ENCODE measurements at places on chromosomes 1 and 21.

- peak; percentile 48 for DNase-seq
These were observed 552 bp upstream of the ZNF496 start for GRCh38 chr1:247332215-247332622.

- DNase-seq = peak; percentile 28
These were observed 2.1 kb upstream of the SELENON start for GRCh38 chr1:25797939-25798338.

- peak; percentile 65 for DNase-seq
These were observed 19.4 kb downstream of the PLEKHO1 start for GRCh38 chr1:150168960-150169601.

DNA sequence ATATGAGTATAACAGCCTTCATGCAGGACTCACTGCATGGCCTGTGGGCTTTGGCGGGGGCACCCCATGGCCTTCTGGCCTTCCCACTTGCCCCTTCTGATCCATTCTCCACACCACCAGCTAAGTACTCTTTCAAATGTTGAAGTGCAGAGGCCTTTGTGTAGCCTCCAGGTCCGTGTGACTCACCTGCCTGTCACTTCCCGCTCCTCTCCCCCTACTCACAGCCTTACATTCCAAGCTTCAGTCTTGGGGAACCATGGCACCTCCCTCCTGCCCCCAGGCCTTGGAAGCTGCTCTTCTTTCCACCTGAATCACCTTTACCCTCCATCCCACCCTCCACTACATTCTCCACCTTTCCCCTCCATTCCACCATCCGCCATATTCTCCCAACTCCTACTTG is 69.6 kb downstream of the PGM1 start:
- DNase-seq = no peak

- peak; percentile 84 for DNase-seq
These were observed 65.4 kb upstream of the IPO9 start for GRCh38 chr1:201763455-201764140.

DNA sequence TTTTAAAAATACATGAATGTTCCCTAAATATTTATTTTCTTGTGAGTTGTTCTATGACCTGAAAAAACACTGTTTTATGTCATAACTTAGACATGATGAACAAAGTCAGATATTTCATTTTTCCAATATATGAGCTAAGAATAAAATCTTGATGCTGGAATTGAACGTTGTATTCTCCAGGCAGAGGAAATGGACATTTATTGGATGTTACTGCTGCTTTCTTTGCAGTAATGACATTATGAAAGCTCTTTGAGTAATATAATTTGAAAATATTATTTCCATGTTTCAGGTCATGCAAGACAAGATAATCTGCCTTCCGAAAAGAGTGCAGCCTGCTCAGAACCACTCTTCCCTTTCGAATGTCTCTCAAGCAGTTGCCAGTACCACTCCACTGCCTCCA is 79.5 kb downstream of the LRRC8C start:
- no peak for DNase-seq

- no peak for DNase-seq
These were observed 14.0 kb upstream of the TBX19 start for GRCh38 chr1:168266644-168267186.

DNA sequence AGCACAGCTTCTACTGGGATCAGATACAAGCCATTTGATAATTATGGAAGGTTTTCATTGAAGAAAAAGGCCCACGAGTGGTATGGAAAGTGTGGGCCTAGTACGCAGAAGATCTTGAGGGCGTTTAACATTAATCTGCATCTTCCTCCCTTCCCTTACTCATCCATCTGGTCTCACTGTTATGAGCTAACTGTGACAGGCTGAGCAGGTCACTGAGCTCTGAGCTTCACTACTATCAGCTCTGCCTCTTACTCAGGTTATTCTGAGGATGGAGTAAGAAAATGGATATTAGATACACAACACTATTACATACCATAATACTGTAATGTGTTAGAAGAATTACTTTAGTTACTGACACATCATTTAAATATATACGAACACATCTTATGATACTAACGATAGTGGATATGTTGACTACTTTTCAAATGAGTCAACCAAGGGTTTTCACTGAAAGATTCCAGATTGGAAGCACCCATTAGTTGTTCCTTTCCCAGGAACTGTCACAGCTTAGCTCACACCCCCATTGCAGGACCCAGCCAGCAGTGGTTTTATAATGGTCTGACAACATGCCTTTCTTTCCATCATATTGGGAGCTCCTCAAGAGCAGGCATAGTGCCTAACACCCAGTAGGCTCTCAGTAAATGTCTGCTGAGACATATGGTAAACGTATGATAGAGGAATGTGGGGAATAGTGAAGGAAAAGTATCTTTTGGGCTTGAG is 97.8 kb upstream of the C8B start:
- peak; percentile 29 for DNase-seq

GRCh38 chr1:14181191-14181795 is 417.2 kb upstream of the KAZN start:
- DNase-seq = no peak

GRCh38 chr21:42232176-42232825 is 13.4 kb downstream of the ABCG1 start:
- DNase-seq = no peak

DNA sequence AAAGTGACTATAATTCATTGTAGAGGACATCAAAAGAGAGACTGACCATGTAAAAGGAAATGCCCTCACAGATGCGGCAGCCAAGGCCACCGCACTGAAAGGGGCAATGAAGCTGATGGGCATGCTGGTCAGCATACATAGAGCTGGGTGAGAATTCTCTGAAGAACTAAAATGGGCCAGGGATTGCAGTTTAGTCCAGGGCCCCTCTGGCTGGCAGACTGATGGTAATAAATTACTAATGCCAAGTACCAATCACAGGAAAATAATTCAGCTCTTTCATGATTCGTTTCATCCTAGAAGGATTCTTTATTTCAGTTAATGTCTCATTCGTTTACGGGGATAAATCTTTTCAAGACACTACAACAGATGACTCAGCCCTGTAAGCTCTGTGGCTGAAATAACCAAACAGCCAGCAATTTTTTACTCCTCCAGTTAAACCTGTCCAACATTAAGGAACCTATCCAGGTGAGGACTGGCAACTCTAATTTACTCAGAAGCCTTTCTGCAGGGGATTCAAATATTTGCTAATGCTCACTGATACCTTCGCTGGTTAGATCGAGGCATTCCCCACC is 56.9 kb upstream of the MAP1LC3C start:
- DNase-seq = no peak

DNA sequence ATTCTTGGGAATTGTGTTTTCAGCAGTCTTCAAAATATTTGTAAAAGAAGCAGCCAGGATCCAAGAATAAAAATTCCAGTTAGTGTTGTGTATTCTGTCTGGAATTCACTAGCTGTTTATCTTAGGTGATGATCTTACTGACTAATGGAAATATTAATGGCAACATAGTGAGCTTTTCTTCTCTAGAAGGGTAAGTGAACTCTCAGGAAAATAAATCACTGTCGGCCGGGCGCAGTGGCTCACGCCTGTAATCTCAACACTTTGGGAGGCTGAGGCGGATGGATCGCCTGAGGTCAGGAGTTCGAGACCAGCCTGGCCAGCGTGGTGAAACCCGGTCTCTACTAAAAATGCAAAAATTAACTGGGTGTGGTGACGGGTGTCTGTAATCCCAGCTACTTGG is 87.4 kb upstream of the KIF1B start:
- peak; percentile 72 for DNase-seq

- peak; percentile 61 for DNase-seq
These were observed at the start of gene RHOU for GRCh38 chr1:228734881-228735801. Gene RHOU, plus strand, starts transcription at chr1:228735479. Its CDS starts 264 bp downstream, at chr1:228735743.

DNA sequence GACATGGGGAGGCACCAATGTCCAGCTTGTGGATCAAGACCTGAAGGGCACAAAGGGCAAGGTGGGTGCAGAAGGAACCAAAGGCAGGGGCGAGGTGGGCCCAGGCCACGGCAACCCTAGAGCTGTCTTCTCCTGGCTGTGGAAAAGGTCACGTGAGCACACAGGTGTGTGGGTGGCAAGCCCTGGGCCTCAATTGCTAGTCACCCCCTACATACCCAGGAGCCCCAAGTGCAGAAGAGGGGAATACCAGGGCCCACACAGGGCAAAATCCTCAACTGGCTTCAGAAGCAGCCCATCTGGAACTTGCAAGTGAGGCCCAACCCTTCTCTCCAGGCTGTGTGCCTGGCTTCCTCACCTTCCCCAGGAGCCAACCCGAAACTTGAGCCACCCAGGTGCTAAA is 25.6 kb downstream of the ZBTB17 start:
- DNase-seq = no peak

- peak; percentile 86 for DNase-seq
These were observed 36.1 kb downstream of the PEX14 start for GRCh38 chr1:10510520-10511493.

DNA sequence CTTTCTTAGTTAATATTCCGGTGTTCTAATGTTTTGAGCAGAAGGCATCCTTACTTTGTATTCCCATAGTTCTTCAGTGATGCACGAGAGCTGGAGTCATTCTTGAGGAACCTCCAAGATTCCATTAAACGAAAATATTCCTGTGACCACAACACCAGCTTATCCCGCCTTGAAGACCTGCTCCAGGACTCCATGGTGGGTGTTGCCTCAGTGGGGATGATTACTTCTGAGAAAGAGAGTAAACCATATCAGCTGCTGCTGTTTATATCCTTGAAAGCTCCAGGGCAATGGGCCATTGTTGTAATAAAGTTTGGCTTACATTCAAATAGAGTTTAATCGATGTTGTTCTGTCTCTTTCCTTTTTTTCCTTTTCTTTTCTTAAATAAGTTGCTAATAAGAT is 93.1 kb downstream of the MACF1 start:
- DNase-seq = peak; percentile 8

DNA sequence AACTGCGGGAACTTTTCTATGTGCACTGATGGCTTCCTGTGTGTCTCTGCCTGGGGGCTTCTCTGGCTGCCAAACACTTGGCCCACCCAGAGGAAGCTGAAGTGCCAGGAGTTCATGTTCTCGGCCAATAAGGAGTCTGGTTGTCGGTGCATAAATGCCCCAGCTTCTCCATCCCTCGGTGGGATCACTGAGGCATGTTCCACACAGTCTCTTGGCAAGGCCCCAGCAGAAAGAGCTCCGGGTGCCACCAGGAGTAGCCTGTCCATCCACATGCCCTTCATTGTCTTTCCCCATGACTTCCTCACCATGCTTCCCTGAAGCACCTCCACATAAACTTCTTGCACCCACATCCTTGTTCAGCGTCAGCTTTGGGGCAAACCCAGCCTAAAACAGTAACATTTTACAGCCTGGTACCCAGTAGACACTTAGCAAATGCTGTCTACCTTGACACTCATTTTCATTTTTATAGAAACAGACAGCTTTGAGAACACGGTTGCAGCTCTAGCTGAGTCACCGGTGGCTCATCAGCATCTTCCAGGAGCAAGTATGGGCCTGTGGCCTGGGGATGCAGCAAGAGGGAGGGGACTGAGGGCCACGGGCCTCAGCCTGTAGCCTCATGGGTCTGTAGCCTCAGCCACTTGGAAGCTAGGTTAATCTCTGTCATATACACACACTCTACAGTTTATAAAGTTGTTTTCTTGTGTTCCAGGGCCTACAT is 14.8 kb upstream of the CDCP2 start:
- DNase-seq = peak; percentile 51

GRCh38 chr1:177620636-177621190 is 349.1 kb downstream of the SEC16B start:
- peak; percentile 4 for DNase-seq

DNA sequence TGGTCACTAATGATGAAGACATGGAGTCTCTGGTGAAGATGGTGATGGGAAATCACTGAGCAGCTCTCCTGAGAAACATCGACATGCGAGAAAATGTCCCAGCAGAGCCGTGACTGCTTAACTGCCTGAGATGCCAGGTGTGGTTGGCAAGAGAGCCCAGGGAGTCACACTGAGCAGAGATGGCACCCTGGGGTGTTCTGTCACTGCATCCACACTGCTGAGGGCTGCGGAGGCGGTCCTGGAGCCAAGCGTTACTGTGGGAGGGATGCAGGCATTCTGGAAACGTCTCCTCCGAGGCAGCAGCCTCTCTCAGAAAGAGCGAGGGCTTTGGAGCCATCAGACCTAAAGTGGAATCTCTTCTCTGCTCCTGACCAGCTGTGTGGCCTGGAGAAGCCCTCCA is 57.2 kb downstream of the EPHB2 start:
- DNase-seq = no peak

DNA sequence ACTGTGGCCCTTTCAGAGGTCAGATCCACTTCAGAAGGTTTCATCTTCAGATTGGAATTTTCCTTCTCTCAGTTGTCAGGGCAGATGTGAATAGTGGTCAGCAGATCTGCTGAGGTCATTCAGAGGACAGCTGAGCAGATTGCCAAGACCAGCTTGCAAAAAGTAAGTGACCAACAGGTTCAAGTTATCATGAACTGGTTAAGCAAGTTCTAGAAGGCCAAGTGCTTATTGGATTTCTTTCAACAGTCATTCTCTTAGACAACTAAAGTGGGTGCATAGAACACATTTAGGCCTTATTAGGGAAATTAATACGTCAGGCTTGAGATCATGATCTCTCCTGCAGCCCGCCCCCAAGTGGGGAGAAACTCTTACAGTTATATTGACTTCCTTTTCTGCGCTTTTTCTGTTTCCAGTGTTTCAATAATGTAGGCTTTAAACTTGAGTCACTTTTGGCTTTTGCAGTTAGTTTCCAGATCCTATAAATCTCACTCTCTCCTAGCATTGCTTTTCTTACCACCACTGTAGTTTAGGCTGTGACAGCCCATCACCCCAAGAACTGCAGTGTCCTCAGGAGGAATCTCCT is 96.4 kb downstream of the C1orf21 start:
- DNase-seq = no peak

DNA sequence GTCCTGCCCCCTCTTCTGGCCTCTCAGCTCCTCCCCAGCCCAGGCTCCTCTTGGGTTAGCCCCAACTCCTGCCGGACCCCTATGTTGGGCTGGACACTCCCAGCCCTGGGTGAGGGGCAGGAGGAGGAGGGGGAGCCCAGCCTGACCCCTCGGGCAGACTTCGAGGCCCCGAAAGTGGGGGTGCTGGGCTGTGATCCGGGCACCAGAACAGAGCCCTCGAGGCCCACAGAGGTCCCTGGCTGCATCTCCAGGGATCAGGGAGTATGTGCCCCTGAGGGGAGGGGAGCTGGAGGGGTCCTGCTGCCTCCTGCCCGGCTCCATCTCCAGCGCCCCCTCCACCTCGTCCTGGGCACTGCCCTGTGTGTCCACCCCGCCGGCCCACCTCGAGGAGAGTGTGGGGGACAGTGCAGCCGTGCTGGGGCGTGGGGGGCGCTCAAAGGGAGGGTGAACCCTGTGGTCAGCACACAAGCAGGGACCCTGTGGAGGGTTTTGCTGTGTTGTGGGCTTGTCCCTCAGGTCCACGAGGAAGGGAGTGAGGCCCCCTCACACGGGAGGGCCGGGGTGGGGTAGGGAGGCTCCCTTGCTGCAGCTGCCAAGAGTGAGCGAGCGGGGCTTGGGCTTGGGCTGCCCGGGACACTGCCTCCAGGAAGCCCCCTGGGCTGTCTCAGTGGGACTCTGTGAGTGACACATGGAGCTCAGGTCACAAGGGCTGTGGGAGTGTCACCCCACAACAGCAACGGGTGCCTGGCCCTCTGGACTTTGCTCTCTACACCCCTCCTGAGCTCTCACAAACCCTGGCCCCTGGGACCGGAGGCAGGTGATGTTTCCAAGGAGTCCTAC is 54.4 kb downstream of the COL18A1 start:
- no peak for DNase-seq

- no peak for DNase-seq
These were observed 142.5 kb downstream of the TNR start for GRCh38 chr1:175600721-175601440.

Data from fibroblast of skin of scalp (primary cell).